GM12864 (cell line): ENCODE measurements at places on chromosomes 6 and 20.

GRCh38 chr20:11130554-11131166, 456.9 kb upstream of the JAG1 start:
- no peak for DNase-seq

DNA sequence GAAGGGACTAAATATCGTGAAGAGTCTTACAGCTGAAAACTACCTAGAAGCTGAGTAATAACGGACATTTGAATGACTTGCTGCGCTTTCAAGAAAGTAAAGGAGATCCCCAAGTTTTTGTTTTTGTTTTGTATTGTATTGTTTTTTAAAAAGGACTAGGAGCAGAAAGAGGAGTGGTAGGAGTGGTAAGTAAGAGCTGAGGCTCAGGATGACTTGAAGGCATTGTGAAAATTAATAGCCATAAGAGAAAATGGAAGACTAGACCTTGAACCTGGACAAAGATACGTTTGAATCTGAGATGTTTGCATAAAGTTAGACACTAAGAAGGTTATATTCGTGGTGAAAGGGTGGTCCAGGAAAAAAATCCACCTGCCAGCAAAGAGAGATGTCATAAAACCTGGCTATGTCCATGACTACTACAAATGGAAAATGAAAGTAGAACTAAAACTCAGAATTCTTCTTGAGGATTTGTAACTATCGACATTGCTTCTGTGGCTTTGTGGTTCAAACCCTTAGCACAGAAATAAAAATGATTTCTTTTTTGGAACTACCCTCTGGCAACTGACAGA, 824.8 kb upstream of the FLRT3 start:
- DNase-seq = peak; percentile 21

DNA sequence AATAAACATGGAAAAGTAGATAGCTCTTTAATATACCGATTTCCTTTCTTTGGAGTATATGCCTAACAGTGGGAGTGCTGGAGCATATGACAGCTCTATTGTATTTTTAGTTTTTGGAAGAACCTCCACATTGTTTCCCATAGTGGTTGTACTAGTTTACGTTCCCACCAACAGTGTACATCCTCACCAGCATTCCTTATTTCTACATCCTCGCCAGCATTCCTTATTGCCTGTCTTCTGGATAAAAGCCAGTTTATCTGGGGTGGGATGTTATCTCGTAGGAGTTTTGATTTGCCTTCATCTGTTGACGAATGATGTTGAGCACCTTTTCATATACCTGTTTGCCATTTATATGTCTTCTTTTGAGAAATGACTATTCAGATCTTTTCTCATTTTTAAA, 2.6 kb downstream of the MICA start:
- DNase-seq = no peak

GRCh38 chr20:4119854-4120209, 104.5 kb upstream of the RNF24 start:
- DNase-seq = no peak

DNA sequence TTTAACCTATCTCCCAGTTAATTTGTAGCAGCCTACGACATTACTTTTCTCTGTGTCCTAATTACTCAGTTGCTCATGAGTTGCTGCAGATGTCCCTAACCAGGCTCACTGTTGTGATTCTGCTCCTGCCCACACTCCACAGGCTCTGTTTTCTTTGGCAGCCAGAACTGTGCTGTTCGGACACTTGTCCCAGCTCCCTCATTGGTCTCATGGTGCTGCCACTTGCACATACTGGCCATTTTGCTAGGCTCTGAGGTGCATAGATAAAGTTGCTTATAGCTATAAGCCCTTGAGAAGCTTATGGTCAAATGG, 55.0 kb downstream of the NOX3 start:
- no peak for DNase-seq

- DNase-seq = peak; percentile 68
These were observed 182.6 kb downstream of the RNGTT start for GRCh38 chr6:88780714-88781389.

DNA sequence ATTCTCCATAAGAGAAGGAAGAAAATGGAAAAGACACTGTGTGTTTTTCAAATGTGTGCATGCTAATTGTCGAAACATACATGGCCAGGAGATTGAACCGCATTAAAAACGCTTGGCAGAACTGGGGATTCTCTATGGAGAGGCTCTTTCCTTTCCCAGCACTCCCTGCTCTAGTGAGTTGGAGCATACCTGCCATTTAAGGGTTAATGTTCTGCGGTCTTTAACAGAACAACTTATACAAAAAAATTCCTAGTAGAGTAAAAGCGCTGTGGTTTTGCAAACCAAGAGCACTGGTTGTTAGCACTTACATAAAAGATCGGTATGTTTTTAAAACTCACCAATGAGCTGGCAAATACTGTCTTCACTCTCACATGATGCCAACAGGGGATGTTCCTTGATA, 1.5 kb downstream of the TAGAP start:
- DNase-seq = no peak

DNA sequence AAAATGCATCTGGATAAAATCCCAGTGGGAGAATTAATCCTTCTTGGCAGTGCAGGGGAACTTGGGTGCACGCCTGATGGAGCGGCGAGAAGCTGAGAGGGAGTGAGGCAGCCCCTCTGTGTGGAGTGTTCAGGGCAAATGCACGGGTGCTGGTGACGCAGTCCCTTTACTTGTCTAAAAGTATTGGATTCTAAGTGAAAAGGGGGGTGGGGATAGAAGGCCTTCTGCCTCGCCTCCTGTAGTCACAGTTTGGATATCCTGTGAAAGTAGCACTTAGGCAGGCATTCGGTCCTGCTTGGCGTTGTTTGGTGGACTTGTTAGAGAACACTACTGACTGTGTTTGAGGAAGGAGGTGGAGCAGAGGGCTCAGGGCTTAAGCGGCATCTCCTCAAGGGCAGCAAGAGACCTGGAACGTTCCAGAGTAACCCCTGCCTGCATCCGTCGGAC, 39.3 kb downstream of the PHACTR3 start:
- no peak for DNase-seq

GRCh38 chr6:165662041-165662748, 846 bp downstream of the PDE10A start:
- DNase-seq = no peak

DNA sequence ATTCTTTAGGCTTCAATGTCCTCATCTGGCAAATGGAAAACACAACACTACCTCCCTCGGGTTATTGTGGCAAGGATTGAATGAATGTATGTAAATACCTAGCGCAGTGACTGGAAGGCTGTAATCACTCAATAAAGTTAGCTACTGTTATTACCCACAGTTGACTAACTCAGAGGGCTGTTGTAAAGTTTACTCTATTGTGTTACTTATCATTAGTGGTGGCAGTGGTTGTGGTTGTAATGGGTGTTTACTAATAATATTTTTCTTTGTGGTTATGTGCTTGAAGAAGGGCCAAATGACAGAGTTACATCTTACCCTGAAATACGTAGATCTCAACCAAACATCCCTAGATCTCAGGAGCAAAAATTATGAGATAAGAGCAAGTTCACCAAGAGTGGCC, 42.0 kb upstream of the PXDC1 start:
- DNase-seq = no peak

GRCh38 chr6:151149793-151150192, 90.0 kb upstream of the AKAP12 start:
- DNase-seq = no peak

- no peak for DNase-seq
These were observed 129.3 kb upstream of the KCNK16 start for GRCh38 chr6:39451831-39452230.

DNA sequence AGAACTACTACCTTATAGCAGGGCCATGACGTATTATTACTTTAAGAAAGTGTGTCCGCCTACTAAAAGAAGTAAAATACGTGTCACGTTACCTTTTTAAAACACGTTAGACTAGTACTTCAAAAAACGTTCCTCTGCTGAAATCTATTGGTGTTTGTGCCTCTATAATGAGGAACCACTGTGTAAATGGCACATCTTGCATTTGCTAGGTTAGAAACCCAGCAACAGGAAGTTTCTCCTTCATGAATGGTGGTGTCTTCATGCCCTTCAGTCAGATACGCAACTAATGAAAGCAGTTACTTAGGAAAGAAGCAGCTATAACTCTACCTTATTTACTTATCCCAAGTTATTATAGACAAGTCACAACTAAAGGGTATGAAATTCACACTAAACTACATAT, 343.5 kb downstream of the RNGTT start:
- no peak for DNase-seq

GRCh38 chr6:14781772-14782525, 463.9 kb upstream of the JARID2 start:
- no peak for DNase-seq

GRCh38 chr20:13765299-13765698, 19.4 kb downstream of the ESF1 start:
- no peak for DNase-seq

GRCh38 chr6:27785294-27785693, 126.9 kb downstream of the OR2B2 start:
- no peak for DNase-seq

- DNase-seq = no peak
These were observed 21.3 kb downstream of the ZNF831 start for GRCh38 chr20:59184880-59185447.

DNA sequence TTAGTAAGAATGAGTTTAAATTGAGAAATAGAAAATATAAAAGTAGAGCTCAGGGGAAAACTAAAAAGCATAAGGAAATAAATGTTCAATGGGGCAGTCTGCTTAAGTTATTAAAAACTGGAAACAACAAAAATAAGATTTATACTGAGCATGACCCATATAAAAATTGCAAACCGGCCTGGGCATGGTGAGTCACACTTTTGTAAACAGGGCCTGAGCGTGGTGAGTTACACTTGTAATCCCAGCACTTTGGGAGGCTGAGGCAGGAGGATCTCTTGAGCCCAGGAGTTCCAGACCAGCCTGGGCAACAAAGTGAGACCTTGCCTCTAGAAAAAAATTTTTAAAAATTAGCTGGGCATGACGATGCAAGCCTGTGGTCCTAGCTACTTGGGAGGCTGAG, 74.6 kb downstream of the TMEM244 start:
- no peak for DNase-seq

DNA sequence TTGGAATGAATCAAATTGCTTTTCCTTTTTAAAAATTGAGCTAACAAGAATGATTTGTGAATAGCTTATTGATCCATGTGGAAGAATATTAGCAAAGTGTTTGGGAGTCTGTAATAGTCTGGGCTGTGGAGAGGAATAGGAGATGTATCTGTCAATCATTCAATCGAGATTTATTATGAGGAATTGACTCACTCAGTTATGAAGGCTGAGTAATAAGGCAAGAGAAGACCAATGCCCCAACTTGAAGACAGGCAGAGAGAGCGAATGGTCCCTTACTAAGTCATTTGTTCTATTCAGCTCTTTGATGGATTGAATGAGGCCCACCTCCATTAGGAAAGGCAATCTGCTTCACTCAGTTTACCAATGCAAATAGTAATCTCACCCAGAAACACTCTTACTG, 403.0 kb downstream of the CD83 start:
- no peak for DNase-seq

- no peak for DNase-seq
These were observed 138.4 kb upstream of the TNFAIP3 start for GRCh38 chr6:137728386-137729349.
